ENCODE measurements at places on chromosomes 6 and 20.

DNA sequence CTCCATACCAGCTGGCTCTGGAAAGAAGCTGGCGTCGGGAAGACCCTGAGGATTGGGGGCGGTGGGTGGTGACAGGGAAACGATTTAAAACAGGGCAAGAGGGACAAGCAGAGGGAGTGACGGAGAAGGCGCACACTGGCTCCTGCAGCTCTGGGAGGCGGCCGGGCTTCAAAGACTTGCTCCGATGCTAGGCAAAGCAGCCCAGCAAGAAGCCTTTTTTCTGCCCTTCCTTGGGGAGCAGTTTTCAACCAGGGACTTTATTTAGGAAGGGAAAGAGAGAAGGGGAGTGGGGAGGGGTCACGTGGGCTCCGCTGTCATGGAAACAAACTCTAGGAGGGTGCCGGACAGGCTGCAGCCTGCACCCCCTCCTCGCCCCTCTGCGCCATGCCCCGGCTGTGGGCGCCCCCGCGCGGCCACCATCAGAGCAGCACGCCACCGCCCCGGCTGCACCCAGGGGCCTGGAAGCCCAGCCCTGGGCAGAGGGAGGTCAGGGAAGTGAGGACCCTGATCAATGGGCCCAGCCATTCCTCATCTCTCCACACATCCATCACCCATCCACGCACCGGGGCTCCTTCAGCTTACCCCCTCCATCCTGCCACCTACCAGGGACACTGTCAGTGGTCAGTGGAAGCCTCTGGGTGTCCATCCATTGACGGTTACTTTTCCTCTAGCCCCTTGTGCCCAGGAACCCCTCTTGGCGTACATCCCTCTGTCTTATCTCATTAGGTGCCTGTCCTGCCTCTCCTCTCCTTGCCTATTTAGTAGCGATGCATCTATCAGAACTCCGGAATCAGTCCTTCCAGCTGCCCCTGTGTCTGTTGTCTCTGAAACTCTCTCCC lies 66.6 kb upstream of the CCDC167 start:
- peak; percentile 86 for DNase-seq

DNA sequence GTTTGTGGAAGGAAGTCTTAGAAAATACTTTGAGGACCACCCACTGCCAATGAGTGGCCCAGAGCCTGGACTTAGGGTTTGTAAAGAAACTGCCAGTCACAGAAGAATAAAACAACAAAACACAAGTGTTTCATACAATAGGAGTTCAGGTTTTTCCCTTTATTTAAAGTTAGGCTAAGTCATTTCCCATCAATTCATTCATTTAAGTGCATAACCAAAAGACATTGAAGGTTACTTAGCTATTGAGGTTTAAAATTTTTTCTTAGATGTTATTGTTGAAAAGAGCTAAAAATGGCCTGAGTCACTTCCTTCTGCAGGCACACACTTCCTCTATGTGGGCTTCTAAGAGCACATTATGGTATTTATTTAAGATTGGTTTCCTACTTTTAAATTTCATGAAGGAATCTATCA lies 54.2 kb downstream of the ARMC2 start:
- no peak for DNase-seq

- DNase-seq, result no peak
Observed at GRCh38 chr6:113763311-113763766, 93.8 kb upstream of the MARCKS start.

DNA sequence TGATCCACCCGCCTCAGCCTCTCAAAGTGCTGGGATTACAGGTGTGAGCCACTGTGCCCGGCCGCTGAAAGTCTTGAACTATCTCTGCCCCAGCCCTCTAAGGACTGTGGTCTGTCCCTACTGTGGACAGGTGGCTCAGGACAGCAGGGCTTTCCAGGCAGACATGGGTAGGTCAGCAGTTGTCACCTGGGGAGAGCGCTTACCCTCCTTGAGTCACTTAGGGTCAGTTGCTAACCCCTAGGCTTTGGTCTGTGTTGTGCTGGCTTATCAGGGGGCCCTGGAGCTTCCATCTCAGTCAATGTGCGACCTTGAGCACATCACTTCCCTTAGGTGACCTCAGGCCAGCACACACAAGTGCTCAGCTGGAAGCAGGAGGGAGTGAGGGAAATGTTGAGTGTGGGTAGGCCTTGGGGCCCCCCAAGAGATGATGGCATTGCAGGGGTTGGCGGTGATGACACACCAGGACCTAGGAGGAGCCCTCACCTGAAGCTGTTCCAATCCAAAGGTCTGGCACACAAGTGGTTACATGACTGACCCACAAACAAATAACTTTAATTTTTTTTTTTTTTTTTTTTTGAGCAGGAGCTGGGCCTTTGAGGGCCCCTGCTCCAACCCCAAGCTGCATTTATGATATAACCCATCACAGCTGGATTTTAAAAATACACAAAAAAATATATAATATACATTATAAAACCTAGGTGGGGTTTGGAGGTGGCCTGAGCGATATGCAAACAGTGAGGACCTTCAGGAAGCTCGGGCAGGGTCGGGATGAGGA lies 5.1 kb downstream of the RPL10A start:
- DNase-seq, result no peak

- no peak for DNase-seq
Observed at GRCh38 chr6:42158011-42158410, 15.2 kb upstream of the GUCA1A start.

DNA sequence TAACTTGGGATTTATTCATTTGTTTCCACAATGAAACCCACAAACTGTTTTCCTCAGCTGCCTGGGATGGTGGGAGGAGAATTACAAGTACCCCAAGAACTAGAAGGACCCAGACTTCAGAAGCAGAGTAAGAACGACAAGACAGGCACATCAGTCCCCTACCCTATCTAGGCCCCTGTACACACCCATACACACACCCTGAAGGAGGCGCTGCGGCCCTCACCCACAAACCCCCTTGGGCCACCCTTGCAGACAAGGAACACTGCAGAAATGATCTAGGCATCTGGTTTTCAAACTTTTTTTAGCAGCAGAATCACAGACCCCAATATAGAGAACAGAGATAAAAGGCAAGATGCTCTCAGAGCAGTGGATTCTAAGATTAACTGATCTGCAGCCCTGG lies 55.0 kb downstream of the TRERF1 start:
- peak; percentile 22 for DNase-seq

DNA sequence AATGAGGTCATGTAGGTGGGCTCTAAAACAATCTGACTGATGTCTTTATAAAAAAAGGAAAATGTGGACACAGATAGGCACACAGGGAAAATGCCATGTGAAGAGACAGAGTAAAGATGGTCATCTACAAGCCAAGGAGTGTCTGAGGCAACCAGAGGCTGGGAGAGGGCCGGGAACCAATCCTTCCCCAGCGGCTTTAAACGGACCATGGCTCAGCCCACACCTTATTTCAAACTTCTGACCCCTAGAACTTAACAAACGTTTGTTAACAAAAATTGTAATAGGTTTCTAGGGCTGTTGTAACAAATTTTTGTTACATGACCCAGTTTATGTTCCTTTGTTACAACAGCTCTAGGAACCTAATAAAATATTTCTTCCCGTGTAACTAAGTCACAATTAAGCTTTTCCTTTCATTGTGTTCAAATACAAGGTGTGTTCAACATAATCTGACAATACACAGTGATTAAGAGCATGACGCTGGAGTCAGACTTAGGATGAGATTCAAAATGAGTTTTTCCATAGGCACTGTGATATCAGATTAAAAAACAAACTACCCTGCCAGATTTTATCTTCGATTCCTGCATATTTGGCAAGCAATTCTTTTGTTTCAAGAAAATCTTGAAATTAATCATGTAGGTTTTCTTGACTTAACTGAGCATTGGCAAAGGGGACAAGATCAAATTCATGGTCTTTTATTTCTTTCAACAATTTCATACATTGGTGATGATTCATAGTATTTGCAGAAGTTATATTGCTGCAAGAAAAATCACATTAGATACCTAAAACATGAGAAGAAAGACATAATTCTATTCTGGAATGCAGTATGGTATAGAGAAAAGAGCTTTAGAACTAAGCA lies 169.5 kb upstream of the RIPOR2 start:
- no peak for DNase-seq

GRCh38 chr20:34637245-34638038 lies 39.5 kb downstream of the PIGU start:
- no peak for DNase-seq

GRCh38 chr6:41371461-41371991 lies 36.1 kb downstream of the NCR2 start:
- no peak for DNase-seq

DNA sequence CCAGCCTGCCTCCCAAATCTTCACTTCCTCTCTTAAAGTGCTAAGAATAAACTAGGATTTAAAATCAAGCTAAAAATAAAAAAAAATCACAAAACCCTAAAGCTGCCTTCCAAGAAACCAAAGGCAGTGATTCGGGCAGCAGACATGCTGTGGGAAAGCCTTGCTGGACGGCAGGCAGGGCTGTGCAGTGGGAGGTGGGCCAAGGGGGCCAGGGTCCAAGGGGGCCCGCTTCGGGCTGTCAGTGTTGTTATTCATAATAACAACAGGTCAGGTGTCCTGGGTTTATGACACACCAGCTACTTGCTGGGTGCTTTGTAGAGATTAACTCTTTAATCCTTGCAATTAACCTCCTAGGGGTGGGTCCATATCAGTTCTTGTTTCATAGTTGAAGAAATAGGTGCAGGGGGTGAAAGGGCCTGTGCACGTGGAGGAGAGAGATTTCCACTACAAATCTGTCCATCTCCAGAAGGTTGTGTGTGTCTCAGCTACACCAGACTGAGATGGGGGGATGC lies 40.4 kb downstream of the CD40 start:
- DNase-seq, result no peak

DNA sequence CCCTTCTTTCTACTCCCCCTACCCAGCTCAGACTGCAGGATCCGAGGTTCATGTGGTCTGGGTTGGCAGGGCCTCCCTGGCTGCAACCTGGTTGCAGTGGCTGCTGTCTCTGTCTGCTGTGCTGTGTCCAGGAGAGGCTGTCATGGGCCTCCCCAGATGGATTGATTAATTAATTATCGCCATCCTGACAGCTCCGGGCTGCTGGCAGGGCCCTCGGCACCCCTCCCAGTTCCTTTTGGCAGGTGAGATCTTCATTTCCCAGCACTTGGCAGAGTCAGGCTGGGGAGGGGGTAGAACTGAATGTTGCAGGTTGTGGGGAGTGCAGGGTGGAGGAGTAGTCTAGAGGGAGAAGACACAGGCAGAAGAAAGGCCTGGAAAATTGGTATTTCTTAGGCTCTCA lies 56.7 kb upstream of the ZFAND3 start:
- DNase-seq, result no peak

DNA sequence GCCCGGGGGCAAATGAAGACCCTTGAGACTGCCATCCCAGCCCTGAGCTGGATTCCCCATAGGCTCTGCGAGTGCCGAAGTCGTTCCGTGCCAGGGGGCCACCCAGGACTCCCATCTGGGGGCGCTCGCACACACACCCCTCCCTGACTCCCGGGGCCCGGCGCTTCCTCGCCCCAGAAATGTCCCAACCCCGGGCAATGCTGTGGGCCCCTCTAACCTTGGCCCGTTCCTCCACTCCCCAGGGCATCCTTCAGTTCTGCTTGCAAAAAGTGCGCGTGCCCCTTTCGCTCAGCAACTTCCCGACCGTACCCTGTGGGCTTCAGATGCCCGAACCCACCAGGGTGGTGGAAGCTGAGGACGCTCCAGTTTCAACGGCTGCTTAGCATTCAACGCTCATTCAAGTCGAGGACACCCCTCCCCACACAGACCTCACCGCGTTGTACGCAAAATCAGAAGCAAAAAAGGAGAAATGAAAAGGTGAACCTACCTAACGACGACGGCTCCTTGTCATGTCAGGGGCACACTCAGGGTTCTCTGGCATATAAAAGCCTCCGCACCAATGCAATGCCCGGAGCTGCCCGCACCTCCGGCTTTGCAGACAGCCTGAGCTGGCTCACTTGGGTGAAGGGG lies 25.3 kb downstream of the RIPOR2 start:
- DNase-seq, result peak; percentile 64

- no peak for DNase-seq
Observed at GRCh38 chr6:2196079-2196679, 49.2 kb downstream of the GMDS start.

DNA sequence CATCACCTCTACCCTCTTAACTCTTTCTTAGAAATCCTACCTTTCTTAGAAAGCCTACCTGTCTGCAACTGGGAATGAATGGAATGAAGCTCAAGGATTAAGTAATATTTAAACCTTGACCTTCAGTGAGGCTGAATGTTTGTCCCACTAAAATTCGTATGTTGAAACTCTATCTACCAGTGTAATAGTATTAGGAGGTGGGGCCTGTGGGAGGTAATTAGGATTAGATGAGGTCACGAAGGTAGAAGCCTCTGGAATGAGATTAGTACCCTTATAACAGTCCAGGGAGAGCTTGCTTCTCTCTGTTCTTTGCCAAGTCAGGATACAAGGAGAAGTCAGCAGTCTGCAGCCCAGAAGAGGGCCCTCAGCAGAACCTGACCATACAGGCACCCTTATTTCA lies 158.0 kb downstream of the TENT5A start:
- DNase-seq, result no peak

DNA sequence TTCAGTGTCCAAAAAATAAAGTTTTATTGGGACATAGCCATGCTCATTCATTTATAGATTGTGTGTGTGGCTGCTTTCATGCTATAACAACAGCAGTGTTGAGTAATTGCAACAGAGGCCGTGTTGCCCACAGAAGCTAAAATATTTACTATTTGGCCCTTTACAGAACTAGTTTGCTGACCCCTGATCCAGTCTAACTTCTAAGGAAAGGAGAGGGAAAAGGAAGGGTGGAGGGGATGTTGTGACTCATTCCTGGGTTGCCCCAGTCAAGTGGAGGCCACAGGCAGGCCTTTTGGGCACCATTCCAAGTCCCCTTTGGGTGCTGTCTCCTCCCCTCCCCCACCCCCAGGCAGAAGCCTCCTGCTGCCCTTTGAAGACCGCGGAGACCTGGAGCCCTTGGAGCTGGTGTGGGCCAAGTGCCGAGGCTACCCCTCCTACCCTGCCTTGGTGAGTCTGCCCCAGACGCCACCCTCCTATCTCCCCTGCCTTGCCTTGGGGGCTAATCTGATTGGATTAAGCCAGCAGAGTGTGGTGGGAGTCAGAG lies 28.4 kb downstream of the BRPF3 start:
- no peak for DNase-seq

DNA sequence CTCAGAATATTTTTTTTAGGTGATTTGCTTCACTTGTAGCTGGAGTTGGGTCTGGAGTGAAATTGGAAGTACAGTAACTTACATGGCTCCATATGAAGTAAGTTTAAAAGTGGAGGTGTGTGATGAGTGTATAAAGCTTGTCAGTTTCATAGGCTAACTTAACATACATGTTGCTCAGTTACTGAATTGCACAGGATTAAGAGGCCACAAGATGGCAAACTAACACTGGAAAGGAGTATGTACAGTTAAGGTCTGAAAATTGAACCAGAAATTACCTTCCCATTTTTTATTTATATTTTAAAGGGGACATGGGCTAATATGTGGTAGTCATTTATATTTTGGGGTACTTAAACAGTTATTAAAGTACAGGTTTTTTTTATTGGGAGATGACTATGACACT lies 45.3 kb upstream of the SMIM8 start:
- DNase-seq, result no peak

DNA sequence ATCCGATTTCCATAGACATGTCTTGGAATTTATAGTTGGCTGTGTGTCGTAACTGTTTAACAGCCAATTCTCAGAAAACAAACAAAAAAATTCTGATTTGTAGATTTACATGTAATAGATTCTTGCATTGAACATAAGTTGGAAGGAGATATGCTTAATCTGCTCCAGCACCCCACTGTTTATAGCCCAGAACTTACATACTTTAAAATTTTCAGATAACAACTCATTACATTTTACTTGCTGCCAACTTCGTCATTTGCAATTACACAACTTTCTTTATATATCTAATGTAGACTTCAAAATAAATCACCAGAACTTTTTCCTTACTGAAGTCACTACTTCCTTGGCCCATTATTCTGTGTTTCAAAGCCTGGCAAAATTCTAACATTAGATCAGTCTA lies 472.3 kb upstream of the EYS start:
- no peak for DNase-seq

All from activated T-cell treated with anti-CD3 and anti-CD28 coated beads, Interleukin-2, amount 50 U/mL, for 1 hour (primary cell).